NCI-H2081 treated with DMSO at 0.1 percent for 48 hours (cell line): ENCODE measurements at places on chromosomes 2 and 18.

- DNase-seq, result peak; percentile 54
These were observed 339.4 kb downstream of the CMPK2 start for GRCh38 chr2:6526093-6526824.

- DNase-seq, result no peak
These were observed 27.4 kb downstream of the ADI1 start for GRCh38 chr2:3491716-3492474.

DNA sequence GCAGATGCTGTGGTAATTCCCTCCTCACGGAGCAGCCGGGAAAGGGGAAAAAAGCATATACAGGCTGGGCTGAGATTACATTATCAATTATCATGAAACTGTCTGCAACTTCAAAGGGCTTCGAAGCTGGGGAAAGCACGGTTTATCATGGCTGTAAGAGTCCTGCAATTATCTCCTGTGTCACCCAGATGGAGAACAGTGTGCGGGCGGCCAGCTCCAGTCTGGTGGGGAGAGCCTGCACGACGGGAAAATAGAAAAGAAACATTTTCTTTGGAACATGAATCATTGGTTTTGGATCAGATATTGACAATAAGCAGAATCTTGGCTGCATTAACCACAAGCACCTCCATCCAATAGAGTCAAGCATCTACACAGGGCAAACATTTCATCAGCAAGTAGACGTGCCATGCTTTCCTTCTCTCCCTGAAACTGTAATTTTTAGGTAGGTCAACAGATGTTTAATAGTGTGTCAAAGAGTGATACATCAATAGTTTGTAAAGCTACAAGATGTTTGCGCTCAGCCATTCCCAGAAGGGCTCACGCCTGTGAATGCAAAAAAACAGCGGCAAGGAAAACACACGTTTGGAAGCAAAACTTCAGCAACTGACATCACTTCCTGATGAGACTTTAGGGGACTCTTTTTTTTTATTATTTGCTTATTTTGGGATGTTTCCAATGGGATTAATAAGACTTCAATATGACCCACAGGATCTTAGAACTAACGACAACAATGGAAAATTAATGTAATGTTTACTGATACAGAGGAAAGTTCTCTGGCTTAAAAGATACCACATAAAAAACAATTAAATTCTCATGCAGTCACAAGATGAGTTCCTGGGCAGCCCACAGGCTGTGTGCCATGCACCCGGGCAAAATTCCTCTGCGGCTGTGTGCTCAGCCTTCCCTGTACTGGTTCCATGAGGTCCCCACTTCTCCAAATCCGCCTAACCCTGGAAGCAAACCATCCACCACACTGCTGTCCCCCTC is 111.0 kb upstream of the SALL3 start:
- DNase-seq, result no peak

DNA sequence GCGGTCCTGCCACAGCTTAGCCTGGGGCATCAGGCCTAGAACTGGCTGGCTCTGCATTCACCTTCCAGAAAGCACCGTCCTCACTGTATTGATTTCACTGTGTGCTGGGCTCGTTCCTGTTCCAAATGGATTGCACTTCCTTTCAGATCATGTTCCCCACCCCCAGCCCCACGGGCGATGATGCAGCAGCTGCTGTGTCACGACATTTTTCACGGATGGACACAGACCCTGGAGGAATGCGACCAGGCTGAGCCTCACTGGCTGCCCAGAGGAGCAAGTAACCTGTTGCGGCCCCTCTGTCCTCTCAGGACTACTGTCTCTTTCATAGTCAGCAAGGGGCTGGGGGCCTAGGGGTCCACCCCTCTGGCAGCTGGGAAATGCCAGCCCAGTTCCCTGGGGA is 50.3 kb downstream of the CAPN13 start:
- no peak for DNase-seq
